ENCODE measurements at places on chromosomes 2 and 18. TPM values are rescaled to one million over a fixed set of nuclear protein-coding genes. Genes with fewer than 3 reads are reported as not detected.

The FSHR gene
- total RNA-seq: not detected

The IHH gene
- total RNA-seq: not detected

The ANKRD62 gene
- total RNA-seq: 0.16 TPM

The GTF2A1L gene
- 1.1 TPM for total RNA-seq

The CNTNAP5 gene
- not detected for total RNA-seq

The PAIP2B gene
- 23.4 TPM for total RNA-seq

The ZNF385B gene
- 1.7 TPM for total RNA-seq

The AFG3L2 gene
- total RNA-seq: 57.2 TPM

The GAREM1 gene
- total RNA-seq: 49.1 TPM

Data from suprapubic skin (tissue), 4 donors.